SK-N-SH treated with all-trans-retinoic acid at 6 μM for 48 hours (cell line): ENCODE measurements at places on chromosomes 4 and X.

GRCh38 chr4:124790471-124790870 is 77.9 kb upstream of the ANKRD50 start:
- no peak for ATAC-seq

GRCh38 chr4:86955888-86956451 is 21.2 kb downstream of the AFF1 start:
- no peak for ATAC-seq

DNA sequence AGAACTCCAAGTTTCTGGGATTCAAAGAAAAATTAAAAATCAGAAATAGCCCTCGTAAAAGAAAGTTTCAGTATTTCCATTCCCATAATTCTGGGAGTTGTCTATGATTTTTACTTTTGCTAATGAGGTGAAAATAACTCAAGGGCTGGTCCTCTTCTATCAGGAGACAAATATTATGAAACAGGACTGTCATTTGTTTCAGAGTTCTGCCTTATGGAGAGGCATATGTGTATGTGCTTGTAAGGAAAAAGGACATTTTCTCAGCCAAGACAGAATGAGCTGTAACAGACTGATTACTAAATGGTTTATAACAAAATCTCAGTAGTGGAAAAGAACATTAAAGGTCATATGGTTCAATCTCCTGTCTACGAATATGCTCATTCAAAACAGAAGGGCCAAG is 59.0 kb upstream of the TAB3 start:
- no peak for ATAC-seq

- no peak for ATAC-seq
Observed at GRCh38 chr4:77193511-77194102, 36.6 kb downstream of the CCNG2 start.

DNA sequence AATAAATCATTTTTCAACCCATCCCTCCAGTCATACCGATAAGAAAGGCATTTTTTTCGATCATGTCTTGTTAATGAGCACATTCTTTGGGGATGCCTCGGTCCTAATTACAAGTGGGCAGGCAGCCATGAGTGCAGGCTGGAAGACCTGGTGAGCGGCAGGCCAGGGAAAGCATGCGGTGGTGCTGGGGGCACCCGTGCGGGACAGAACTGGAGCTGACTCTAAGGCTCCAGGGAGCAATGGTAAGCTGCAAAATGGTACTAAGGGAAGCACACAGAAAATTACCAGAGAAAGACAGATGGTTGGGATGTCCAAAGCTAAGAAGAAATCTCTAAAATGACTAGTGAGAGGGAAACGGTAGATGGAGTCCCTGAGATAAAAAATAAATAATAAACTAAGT is 411.0 kb upstream of the AGA start:
- ATAC-seq = no peak

- ATAC-seq = no peak
Observed at GRCh38 chr4:87034527-87034926, 99.7 kb downstream of the AFF1 start.

GRCh38 chr4:74054483-74055047 is 16.1 kb upstream of the CXCL3 start:
- no peak for ATAC-seq

DNA sequence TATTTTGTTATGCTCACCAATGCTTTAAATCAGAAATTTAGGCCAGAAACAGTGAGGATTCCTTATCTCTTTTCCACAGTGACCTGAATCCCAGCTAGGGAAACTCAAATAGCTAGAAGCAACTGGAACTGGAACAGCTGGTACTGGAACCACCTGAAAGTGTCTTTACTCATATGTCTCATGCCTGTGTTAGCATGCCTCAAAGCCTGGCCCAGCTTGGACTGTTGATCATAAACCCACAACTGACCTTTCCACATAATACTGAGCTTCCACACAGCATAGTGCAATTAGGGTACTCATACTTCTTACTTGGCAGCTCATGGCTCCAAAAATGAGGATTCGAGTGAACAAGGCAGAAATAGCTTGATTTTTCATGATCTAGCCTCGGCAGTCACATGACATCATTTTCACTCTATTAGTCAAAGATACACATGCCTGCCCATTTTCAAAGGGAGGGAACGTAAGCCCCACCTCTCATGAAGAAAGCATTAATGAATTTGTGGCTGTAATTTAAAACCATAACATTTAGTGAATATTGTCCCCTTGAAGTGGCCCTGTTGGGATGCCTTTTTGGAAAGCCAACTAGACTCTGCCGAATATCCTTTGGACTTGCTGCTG is 80.8 kb upstream of the ACSL1 start:
- no peak for ATAC-seq

DNA sequence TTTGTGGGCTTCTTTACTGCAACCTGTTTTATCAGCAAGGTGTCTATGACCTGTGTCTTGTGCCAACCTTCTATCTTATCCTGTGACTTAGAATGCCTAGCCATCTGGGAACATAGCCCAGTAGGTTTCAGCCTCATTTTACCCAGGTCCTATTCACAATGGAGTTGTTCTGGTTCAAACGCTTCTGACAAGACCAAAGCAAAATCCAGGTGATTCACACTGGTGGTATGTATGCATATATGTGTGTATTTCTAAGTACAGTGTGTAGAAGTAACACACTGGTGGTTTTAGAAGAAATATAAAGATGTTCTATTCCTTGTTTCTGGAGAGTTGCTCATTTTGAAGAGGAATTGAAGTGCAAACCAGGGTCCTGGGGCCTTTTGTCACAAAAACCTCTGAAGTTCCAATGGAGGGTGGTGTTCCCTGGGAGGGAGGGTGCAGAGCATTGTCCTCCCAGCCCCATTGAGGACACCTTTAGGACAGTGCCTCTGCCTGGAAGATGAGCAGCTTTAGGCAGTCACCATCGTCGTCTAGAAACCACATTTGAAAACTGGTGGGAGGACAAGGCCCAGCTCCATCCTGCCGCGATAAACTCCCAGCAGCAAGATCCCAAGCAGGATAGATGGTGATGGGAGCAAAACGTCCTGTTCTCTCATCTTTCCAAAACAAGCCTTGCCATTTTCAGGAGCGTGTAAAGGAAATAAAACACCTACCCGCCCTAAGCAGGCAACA is 191.4 kb downstream of the TSPAN5 start:
- peak; percentile 41 for ATAC-seq

- ATAC-seq = no peak
Observed at GRCh38 chr4:127209580-127210095, 423.1 kb upstream of the INTU start.

DNA sequence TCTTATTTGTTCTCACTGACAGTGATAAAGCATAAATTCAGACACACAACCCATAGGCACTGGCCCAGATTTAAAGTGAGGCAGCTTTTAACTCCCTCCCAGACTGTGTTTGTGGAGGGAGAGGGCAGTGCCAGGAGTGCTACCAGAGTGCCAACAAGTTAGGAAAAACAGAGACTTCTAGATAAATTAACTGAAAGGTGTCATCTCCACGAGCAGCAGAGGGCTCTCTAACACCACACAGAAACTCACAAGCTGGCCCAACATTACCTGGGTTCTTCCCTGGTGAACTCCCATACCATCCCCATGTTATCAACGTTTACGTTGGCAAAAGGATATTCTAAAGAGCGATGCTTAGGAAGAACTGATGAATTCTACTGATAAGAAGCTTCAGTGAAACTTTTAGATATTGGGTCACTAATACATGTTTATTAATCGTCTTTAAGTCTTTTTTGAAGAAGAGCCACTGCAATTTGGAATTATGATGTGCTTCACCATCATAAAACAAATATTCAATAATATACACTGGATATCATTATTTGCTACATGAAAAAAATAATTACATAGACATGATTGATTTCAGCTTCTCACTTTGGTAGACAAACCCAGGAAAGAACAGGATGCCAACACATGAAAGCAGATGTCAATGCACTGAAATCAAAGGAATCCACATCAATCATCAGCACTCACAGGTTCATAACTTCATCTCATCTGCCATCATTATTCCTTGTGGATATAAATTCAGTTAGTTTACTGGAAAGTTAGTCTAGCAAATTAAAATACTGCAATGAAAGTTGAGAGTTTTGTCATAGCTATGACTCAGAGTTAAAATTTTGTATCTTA is 121.2 kb upstream of the NAP1L5 start:
- ATAC-seq = peak; percentile 32

GRCh38 chr4:184983672-184984356 is 34.5 kb upstream of the HELT start:
- ATAC-seq = peak; percentile 88

DNA sequence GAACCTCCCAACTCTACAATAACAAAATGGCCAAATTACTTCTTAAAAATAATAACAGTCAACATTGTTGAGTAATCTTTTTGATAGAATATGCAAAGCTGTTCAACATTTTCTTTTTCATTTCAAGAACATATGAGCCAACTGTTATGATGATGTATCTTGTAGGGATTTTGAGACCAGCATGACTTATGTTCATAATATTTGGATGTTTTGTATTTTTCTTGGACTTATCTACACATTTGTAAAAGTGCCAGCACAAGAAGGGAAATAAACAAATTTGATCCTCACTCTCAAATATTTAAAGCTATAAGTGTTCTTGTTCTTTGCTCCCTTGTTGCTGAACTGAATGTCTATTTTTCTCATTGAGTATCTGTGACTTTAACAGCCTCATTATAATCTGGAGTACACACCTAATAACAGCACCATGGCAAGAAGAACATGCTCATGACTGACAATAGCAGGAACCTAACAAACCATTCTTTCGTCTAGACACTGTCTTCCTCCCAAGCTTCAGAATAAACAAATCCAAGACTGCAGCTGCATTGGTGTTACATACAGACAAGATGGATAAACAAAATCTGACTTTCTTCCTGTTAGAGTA is 1049.7 kb downstream of the FAT4 start:
- ATAC-seq = no peak

GRCh38 chr4:183355405-183355804 is 33.2 kb upstream of the CLDN24 start:
- ATAC-seq = peak; percentile 87

DNA sequence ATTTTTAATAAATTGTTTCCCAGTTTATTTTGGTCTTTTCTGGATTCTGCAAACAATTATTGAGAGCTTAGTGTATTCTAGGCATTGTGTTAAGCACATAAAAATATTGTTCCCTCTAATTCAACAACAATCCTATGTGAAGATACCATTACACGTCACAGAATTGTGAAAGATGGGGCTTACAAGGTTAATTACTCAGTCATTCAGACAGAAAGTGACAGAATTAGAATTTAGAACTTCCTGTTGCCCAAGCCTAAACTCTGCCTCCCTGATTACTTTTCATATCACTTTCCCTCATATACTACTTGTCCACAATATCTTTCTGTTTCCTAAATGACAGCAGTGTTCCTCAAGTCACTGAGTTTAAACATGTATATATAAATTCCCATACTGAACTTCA is 186.7 kb upstream of the VEGFC start:
- ATAC-seq = no peak

DNA sequence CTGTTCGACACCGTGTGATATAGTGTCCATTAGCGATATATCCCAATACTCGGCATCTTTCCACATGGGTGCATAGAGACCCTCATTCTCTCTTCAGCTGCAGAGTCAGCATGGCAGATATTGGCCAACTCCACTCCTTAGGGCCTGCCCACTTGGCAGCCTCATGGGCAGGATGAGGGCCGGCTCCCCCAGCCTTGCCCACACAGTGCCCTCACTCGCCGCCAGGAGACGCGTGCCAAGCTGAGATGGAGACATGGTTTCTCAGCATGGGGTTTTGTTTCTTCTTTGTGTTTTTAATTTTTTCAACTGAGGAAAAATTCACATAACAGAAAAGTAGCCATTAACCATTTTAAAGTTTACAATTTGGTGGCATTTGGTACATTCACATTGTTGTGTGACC is 5.3 kb upstream of the PLXNA3 start:
- no peak for ATAC-seq

DNA sequence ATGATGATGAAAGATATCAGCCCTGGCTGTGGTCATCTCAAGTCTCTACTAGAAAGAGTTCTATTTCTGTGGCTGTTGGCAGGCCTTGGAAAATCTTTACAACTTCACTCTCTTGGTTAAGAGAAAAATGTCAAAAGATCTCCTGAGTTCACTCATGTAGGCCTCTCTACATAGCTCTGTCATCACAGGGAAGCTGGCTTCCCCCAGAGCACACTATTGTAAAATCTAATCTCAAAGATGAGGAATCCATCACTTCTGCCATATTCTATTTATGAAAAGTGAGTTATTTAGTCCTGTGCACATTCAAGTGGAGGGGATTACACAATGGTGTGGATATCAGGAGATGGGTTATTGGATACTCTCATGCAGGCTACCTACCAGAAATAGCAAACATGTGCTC is 388.4 kb upstream of the HS3ST1 start:
- ATAC-seq = no peak

DNA sequence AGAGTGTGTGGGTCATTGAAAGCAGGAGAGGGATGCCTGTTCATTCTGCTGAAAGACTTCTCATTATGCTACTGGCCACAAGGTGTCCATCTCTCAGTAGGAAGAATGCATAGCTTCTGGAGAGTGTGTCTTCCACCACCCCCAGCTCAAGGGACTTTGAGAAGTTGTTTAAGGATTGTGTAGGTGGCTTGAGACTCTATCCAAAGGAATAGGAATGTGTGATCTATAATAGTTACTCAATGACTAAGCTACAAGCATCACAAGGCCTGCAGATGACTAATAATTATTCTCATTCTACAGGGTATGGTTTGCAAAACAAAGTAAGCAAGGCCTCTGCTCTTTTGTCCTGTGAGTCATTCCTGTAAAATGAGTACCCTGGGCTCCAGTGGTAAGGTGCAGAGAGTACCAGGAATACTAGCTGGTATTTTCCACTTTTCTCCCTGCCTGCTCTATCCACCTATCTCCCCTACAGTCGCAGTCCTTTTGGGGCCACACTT is 279.8 kb upstream of the BOD1L1 start:
- peak; percentile 98 for ATAC-seq

DNA sequence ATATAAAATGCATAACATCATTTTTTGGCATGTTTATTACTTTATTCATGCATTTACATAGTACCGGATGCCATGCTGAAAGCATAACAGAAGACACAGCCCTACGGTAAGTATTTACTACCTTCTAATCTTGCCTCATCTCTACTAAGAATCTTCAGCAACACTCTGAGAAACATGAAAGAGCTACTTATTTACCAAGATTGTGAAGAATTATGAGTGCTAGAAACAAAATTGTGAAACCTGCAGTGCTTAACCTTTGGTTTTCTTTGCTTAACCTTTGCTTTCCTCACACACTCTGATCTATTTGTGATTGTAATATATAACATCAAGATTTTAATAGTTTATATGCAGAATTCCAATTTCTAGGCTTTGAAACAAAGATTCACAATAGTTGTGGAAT is 7.4 kb downstream of the ANTXR2 start:
- ATAC-seq = no peak

DNA sequence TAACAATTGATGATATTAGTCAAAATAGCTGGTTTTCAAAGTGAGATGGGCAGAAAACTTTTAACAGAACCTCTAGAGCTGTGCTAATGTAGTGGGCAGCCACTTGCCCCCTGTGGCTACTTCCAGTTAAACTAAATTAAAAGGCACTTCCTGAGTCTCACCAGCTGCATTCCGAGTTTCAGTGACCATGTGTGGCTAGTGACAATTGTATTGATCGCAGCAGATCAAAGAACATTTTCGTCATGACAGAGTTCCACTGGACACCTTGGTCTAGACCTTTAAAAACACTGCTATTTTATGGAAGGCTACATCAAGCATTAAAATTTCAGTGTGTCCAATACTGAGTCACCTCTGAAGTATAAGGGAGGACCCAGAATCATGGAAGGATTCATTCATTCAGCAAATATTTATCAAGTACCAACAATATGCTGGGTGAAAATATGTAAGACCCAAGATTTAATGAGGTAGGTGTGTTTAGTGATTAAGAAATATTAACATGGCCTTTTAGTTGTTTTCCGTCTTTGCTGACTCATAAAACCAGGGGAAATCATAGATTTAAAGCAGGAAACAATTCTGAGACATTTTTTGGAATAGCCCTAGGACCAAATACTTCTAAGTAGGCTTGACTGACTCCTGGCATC is 5.1 kb upstream of the FAT1 start:
- no peak for ATAC-seq
